ENCODE measurements at places on chromosomes 3 and 15. TPM values are rescaled to one million over a fixed set of nuclear protein-coding genes. Genes with fewer than 3 reads are reported as not detected.

DNA sequence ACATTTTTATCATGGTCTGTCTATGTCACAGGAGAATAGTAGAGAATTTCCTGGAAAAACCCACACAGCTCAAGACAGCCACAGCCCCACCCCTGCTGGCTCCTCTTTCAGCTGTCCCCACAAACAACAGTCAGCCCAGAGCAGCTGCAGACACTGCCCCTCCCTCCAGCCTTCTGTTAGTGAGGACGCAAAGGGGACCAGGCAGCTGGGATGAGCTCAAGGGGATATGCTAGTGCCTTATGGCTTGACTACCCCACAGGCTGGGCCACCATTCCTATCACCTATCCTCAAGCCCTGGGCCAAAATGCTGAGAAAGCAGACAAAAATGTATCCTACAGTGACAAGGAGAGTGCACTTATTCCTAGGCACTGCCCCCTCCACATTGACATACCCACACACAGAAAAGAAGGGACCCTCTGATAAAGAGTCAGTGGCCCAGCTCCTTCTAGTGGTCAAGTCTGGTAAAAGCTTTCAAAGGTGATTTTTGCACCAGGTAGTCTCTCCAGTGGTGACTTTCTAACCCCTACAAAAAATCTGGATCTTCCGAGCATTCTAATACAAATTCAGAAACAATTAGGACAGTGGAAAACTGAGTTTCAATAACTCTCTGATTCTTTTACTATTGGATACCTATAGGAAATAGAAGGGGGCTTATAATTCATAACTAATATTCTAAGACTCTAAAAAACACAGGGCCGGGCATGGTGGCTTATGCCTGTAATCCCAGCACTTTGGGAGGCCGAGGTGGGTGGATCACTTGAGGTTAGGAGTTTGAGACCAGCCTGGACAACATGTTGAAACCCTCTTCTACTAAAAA lies 3.0 kb upstream of the MAP1A start:
- DNase-seq, result no peak

GRCh38 chr3:45164056-45164455 lies 17.9 kb upstream of the CDCP1 start:
- no peak for DNase-seq

DNA sequence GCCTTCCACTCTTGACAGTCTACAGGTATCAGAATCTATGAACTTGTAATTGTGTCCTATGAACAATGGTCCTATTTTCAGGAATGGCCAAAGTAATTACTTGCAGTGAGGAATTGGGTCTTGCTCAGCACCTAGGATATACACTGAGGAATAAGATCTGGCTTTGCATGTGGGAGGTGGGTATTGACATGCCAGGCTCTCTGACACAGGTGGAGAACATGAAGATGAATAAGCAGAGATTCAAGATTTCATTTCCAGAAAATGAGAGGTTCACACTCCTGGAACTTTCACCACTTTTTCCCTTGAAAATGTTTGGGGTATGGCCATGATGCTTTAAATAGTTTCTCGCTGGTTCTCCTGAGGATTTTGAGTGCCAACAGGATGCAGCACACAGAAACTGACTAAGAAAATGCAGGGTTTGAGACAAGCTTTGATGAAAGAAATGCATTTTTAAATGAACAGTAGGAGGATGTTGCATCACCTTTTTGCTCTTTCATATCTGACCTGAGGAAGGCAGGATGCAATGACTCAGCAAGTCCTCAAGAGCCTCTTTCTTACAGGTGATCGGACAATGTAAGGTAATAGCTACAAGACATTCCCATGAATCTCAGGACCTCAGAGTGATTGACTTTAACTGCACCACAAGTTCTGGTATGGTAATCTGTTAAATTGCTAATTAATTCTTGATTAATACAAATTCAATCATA lies 3.7 kb downstream of the HRG start:
- no peak for DNase-seq

DNA sequence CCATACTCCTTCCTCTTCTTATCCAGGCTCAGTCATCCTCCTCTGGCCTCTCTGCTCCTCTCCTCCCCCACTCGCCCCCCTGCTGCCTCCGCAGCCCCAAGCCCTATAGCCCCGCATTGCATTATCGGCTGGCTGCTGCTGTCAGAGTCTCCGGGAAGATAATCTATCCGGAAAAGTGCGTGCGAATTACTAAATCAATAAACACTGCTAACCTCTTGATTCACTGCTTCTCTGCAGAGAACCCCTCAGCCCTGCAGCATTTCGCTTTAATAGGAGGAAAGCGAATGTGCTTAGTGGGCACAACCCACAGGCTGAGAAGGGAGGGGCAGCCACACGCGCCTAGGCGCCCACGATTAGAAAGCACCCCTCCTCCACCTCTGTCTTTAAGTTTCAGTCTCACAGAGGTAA lies 167.6 kb downstream of the ABHD5 start:
- DNase-seq, result no peak

DNA sequence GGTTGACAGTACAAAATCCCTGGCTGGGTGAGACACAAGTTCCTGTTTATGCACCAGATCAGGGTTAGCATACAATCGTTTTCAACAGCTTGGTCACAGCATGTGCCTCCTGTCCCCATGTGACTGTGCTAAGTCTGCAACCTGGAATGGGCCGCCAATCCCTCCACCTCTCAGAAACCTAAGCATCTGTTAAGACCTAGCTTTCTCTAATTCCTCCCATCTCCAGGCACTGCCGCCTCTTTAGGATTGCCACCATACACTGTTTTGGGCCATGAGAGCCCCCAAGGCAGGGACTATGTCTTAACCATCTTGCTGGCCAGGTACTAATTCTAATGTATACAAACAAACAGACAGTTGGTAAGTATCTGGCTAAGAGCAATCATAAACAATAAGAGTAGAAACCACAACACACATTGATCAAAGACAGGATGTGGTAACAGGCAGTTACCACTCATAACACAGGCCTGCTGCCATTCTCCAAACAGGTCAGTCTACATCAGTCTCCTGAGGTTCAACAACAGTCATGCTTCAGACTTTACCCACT lies 25.6 kb downstream of the SEC22C start:
- no peak for DNase-seq

DNA sequence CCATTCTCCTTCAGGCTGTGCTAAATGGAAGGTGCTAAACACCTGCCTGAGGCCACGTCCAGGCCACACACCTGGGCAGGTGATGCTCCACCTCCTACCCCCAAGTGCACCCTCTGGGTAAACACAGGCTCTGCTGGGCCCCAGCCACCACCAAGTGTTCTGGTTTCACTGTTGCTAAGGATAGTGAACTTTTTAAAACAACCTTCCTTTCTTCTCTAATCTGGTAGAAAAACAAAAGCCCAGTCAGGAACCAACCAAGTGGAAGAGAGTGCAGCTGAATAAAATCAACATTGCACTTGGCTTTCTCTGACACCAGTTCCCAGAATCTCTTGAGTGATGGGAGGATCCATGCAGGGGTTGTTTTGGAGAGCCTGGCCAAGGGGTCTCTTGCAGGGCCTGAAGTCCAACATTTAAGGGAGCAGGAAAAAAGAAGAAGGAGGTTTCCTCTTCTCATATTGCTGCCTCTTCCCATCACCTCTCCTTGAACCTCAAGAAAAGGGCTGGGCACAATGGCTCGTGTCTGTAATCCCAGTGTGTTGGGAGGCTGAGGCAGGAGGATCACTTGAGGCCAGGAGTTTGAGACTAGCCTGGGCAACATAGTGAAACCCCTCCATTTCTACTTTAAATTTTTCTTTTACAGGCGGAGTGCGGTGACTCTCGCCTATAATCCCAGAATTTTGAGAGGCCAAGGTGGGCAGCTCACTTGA lies 26.2 kb upstream of the ATP13A3 start:
- DNase-seq, result no peak

- DNase-seq, result no peak
Observed at GRCh38 chr15:27707257-27707656, 391.9 kb downstream of the OCA2 start.

DNA sequence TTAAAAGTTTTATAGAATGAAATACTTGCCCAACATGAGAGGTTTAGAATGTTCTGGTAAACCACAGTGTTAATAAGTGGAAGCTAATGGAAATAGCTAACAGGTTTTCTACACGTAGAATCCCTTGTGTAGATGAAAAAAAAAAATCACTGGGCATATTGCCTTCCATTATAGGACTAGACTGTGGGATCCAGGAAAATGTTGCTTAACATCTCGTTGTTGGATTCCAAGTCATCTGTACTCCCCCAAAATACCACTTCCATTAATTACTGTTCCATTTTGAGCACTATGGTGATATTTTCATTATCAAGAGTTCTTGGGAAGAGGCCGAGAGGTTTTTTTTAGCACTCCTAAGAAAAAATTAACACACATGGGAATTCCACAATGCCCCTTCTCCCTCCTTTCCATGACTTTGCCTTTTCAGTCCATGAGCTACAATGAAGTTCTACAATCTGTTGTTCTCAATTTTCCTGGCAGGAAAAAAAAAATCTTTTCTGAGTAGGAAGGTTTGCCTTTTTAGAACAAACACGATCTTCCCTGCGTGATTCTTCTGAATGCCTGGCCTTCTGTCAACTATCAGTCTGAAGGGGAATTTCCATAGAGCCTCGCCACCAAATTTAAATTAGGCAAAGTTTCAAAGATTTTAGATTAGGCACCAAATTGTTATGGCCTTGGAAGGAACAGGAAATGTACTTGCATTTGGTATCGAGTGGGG lies 74.4 kb upstream of the CTDSPL start:
- no peak for DNase-seq

- DNase-seq, result no peak
Observed at GRCh38 chr15:96331144-96331944, 844 bp downstream of the NR2F2 start.

GRCh38 chr15:85116066-85116465 lies 134.4 kb downstream of the PDE8A start:
- no peak for DNase-seq

- no peak for DNase-seq
Observed at GRCh38 chr3:142272200-142272891, 47.0 kb upstream of the GK5 start.

DNA sequence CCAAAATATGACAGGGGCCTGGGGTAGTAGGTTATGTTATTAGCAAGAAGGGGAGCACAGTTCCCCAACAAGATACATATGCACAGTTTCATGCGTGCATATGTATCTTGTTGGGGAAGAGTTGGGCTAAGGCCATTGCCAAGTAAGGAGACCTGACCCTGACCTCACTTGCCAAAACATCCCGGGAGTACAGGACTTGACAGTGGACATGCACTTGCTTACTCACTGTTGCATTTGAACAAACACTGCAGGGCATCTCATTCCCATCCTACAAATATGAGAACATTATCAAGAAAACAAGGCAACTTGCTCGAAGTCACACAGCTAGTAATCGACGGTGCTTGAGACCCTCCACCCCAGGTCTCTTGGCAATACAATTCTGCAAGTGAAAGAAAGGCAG lies 4.8 kb upstream of the CAMP start:
- no peak for DNase-seq

DNA sequence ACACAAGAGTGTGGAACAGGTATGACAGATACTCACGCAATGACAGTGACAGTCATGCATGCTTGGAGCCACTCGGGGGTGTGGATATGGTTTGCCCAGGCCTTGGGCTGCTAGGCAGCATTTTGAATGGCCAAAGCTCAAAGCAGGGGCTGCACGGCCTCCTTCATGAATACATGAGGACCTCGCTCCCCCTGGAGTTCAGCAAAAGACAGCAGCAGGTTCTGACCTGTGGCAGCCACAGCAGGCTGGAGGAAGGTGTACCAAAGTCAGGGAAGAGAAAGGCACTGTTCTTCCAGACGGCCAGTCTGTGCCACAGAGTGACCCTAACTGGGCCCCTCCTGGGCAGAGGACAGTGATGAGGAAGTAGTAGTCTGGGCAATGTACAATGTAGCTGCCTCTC lies 88.2 kb upstream of the C2CD4B start:
- DNase-seq, result no peak

- no peak for DNase-seq
Observed at GRCh38 chr3:41574900-41575299, 375.6 kb downstream of the CTNNB1 start.

- DNase-seq, result no peak
Observed at GRCh38 chr3:178042376-178042775, 493.9 kb upstream of the KCNMB2 start.

- DNase-seq, result peak; percentile 62
Observed at GRCh38 chr3:43028678-43029490, 49.8 kb downstream of the GASK1A start.

DNA sequence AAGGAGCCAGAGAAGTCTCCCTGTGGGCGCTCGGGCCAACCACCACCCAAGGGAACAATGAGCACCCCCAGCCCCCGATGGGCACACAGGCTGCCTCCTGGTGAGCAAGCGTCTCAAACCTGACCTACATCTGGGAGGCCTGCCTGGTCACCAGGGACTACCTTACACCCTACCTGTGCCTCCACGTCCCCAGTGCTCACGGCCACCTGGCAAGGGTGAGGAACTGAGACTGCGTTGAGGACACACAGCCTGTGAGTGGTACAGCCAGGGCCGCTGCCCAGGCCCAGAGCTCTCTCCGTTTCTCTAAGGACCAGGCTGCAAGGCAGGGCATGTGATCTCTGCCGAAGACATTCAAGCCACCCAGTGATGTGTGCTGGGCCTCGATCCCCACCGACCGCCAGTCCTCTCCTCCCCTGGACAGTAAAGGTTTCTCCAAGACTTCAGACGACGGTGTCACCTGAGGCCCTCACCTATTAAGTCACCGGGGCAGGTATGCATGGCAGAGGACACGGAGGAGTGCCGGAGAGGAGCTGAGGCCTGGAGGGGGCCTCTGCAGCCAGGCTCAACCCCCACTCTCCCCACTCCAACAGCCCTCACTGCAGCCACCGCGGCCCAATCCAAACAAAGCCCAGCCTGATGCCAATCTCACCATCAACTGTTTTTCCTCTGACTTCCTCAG lies 2.8 kb downstream of the GOLGA8A start:
- DNase-seq, result no peak

DNA sequence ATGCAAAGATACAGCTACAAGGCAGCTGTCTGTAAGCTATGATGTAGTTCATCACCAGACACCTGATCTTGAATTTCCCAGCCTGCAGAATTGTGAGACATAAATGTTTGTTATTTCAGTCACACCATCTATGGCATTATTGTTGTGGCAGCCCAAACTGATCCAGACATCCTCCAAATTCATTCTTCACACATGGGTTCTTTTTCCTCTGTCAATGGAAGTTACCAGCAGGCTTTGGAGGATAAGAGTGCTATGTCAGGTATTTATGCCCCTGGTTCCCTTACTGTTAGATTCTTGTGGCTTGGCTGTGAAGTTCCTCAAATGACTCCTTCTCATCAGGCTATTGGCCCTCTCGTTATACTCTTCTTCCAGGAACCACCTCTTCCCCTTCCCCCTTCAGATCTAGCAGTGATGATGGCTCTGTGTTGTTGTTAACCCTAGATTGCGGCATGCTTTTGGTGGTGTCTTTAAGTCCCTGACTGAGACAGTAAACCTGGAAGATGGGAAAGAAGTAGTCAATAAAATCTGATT lies 91.0 kb upstream of the CHMP2B start:
- no peak for DNase-seq

FAM3D gene
- total RNA-seq, result not detected

VEPH1 gene
- total RNA-seq, result 0.78 TPM

SMCO1 gene
- 28.7 TPM for total RNA-seq

PLIN1 gene
- 3.9 TPM for total RNA-seq

MESP2 gene
- total RNA-seq, result 0.19 TPM

MST1R gene
- total RNA-seq, result 1.2 TPM

RPL39L gene
- 5.4 TPM for total RNA-seq

CHP1 gene
- total RNA-seq, result 104 TPM

GOLGA6L4 gene
- total RNA-seq, result 2.5 TPM
